AG04450 (cell line): ENCODE measurements at places on chromosomes 6 and 20.

- no peak for DNase-seq
Measured at GRCh38 chr6:126170433-126170832, 169.5 kb upstream of the CENPW start.

- no peak for DNase-seq
Measured at GRCh38 chr20:3663031-3663701, at the start of gene GFRA4. TSS of gene GFRA4 (minus strand) at chr20:3663399. CDS start at chr20:3663399, 0 bp downstream.

DNA sequence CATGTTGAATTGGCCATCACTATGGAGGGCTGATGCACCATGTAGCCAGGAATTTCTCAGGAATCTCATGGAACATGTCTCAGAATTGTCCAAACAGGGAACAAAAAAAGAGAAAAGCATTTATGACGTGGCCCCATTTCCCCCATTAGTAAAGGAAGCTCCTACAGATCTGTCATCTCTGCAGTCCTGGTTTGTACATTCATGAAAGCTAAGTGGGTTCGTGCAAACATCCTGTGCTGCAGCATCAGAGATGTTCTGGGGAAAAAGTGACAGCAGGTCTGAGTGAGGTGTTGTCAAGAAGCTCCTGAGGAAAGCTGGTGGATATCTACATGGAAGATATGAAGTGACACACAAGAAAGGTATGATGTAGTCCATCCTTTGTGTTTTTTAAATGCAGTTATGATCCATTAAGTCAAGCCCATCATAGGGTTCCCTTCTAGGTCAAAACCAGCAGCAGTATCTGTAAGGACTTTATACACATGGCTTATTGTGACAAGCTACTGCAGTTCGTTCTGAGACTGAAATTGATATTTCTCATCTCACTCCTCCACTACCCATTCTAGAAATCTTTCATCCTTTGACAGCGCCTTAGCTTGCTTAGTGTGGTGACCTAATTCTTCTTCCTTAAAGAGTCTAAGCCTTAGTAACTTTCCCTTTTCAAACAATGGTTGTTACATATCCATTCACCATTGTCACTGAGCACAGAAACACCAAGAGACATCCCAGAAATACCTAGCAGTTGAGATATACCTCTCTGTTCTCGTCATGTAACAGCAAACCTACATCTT lies 200.0 kb upstream of the TCF21 start:
- DNase-seq: no peak

DNA sequence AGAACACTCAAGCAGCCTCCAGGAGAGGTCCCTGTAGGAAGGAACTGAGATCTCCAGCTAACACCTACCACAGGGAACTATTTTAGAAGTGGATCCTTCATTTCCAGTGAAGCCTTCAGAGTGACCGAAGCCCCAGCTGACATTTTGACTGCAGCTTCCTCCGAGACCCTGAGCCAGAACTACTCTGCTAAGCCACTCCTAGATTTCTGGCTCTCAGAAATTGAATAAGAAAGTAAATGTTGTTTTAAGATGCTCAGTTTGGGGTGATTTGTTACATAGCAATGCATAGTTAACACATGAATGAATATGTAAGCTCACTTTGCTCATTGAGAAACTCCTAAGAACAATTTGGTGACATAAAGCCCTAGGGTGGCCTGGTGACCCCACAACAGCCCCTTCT lies 5.5 kb downstream of the TULP1 start:
- DNase-seq: no peak

DNA sequence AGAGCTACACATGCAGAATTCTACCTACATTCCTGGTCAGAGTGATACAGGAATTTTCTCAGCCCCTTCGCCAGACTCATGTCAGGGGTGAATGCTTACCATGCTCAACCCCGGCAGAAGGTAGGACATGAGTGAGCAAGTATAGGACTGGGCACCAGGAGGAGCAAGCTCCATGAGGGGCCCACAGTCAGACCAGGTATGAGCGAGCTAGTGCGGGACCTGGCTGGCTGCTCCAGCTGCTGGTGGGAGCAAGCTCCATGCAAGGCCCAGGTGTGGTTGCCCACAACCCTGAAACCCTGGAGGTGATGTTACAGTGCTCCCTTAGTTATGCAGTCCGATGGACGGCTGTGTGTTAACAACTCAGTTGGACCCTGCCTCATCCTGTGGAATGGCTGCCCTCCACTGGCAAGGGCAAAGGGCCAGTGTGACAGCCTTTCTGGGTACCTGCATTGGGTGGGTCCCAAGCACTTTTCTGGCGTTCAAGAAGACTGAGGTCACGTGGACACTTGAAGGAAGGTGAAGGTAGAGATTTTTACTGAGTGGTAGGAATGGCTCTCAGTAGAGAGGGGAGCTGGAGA lies 503.5 kb upstream of the CITED2 start:
- no peak for DNase-seq

- no peak for DNase-seq
Measured at GRCh38 chr6:53359843-53360092, 11.0 kb upstream of the ELOVL5 start.
